ENCODE measurements at places on chromosomes 3 and 15.

- DNase-seq: peak; percentile 24
Measured at GRCh38 chr3:198071602-198072287, 111.7 kb downstream of the LMLN start.

- DNase-seq: no peak
Measured at GRCh38 chr3:125163739-125164601, 48.6 kb downstream of the SLC12A8 start.

- DNase-seq: no peak
Measured at GRCh38 chr3:182331341-182331740, 462.0 kb upstream of the ATP11B start.

DNA sequence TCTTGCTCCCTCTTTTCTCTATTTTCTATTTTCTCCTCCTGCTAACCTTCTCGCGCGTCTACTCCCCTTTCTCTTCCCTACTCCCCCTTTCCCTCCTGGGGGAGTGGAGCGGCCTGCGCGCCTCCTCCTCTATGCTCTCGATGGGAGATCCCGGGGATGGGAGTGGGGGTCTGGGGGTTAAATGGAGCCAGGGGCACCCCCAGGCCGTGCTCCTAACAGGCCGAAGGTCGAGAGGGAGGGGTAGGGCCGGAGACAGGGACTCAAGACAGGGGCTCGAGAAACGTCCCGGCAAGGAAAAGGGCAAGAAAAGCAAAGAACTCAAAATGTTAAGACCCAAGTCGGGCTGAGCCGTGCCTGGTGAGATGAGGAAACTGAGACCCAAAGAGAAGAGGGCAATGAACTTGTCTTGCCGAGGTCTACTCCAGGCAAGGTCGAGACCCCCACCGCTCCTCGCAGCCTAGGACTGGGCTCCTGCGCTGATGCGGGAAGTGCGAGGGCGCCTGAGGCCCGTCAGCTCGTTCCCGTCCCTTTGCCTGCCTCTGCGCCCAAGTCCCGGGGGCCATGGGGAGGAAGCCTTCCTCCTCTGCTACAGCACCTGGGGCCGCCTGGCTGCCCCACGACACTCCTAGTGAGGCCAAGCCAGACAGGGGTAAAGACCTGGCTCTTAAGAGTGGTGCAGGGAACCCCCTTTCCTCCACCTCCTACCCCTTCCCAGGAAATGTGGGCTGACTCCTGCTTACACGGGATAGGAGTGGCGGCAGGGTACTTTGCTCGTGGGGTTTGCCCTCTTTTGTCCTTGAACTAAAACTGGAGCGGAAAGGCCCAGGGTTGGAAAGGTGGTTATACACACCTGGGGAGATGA lies 770 bp upstream of the MEGF11 start:
- DNase-seq: no peak

- no peak for DNase-seq
Measured at GRCh38 chr3:147410526-147411237, 1.5 kb downstream of the ZIC1 start.

GRCh38 chr3:143654906-143655305 lies 193.4 kb downstream of the SLC9A9 start:
- DNase-seq: no peak

DNA sequence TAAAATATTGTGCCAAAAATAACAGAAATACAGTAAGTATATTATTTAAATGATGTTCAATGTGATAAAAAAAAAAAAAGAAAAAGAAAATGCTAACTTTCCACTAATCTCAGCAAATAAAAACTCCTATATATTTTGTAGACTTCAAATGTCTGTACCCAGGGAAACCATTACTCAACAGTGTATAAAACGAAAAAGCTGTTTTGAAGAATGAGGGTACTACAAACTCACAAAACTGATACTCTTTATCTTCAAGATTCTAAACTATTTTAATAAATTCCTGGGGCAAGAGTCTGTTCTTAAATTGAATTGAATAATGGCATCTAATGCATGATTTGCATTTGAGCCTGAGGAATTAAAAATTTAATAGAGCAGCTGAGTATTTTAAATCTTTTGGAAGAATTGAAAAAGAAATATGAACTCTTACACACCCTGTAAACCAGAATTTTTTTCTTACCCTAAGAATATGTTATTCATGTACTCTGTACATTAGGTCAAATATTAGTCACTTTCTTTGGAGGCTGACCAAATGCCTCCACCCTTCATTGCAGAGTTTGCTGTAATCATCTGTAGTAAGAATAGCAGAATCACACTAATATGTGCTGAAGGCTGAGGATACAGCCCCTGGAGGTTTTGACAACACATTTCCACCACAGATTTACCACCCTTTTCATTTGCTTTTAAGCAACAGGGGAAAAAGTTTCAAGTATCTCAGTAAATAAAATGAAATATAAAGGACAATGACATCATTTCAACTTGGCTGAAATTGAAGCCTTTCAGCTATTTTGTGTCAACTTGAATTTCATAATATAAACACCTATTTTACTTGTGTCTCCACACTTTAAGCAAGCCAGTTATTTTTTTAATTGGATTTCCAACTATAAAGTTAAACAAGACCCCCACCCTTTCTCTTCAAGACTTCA lies 79.7 kb downstream of the FBN1 start:
- peak; percentile 74 for DNase-seq

GRCh38 chr3:150662410-150663200 lies 41.1 kb downstream of the ERICH6 start:
- no peak for DNase-seq

DNA sequence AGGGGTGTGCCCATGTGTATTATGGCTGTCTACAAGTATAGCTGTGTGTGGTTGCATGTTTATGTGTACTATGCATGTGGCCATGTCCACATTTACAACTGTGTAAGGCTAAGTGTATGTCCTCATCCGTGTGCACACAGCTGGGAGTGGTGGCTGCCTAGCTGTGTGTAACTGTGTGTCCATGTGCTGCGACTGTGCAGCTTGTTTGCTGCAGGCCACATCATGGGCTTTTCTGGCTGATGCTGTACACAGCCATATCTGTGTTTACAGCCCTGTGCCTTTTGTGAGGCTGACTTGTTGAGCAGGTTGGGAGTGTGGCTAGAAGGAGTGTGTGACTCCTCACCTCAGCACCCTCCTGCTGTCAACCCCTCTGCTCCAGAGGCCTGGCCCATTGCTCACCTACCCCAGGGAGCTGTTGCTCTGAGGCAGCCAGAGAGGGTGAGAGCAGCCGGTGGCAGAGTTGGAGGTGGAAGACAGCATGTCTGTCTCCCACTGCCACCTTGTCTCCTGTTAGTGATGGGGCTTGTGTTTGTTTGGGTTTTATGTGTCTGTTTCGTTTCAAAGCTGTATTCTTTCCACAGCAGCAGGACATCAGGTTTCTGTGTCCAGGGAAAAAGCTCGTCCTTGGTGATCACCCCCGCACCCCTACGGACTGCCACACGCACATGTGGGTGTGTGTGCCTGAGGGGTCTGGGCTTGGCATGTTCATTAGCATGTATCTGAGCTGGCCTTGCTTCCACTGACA lies 1.4 kb upstream of the GRM2 start:
- DNase-seq: no peak

- DNase-seq: no peak
Measured at GRCh38 chr3:69648126-69648525, 91.1 kb upstream of the MITF start.

GRCh38 chr3:37945807-37946530 lies 44.6 kb upstream of the VILL start:
- DNase-seq: peak; percentile 47

GRCh38 chr3:98902351-98902740 lies 851 bp upstream of the DCBLD2 start:
- DNase-seq: no peak

DNA sequence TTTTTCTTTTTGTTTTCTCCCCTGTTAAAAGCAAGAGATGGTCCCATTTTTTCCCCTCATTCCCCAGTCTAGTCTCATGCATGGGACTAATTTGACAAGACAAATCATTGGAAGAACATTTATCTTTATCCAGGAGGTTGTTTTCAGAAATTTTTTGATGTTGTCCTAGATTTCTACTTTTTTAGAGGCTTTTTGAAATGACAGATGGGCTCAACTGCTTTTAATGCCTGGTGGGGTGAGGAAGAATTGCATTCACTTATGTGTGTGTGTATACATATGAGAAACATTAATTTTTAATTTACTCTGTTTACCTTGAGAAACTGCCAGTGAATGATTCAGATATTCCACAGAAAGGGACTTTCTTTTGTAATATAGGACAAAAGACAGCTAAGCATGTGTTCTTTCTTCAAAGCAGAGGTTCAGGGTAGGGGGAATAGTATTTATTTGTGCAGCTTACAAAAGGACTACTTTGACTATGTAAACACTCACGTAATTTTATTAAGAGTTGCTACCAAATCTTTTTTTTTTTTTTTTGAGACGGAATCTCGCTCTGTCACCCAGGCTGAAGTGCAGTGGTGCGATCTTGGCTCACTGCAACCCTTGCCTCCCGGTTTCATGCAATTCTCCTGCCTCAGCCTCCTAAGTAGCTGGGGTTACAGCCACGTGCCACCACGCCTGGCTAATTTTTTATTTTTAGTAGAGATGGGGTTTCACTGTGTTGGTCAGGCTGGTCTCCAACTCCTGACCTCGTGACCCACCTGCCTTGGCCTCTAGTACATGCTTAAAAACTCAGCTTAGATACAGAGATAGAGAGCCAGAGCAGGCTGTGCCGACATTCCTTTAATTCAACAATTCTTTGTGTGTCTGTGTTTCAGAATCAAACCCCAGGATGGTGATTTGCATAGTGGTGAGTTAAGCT lies 130.1 kb upstream of the RARB start:
- peak; percentile 63 for DNase-seq

DNA sequence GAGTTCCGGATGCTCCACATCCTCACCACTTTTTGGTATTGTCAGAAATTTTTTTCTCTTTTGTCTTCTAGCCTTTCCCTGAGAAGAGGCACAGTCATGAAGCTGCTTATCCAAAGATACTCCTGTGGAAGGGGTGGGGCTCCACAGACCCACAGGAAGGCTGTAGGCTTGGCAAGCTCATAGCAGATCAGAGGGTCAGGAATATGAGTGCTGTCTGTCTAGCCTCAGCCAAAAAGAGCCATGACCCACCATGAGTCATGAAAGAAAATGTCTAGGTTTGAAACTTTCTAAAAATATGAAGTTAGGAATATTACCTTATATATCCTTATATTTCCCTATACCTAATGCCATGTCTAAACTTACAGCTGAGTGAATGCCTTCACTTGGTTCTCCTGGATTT lies 118.2 kb upstream of the THBS1 start:
- DNase-seq: no peak

DNA sequence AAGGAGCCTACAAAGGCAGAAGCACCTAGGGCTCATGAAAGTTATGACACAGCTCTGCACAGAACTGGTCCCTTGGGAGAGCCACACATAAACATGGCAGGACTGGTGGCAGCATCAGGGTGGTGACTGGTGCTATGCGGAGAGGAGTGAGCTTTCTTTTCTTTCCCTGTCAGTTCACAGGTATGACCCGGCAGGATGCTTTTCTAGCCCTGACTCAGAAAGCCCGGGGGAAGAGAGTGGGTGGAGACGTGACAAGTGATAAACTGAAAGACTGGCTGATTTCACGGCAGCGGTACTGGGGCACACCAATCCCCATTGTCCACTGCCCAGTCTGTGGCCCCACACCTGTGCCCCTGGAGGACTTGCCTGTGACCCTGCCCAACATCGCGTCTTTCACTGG lies 103.0 kb downstream of the LARS2 start:
- no peak for DNase-seq

- no peak for DNase-seq
Measured at GRCh38 chr3:193665370-193665989, 72.5 kb downstream of the OPA1 start.

DNA sequence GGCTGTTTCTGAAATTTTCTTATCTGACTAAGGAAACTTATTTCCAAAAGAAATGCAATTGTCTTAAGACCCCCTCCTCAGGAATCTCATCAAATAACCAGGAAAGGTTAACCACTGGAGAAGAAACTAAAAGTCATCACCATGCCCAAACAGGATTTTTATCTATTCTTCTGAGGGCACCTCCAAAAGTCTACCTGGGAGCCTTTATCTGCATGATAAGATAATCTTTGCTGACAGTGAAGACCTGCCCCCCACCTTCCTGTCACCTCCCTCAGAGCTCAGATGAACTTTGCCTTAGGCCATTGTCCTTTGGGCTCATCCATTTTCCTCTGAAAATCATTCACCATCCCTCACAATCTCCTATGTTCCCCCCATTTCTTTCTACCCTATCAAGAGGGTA lies 137.3 kb upstream of the SMAD3 start:
- no peak for DNase-seq

- no peak for DNase-seq
Measured at GRCh38 chr3:107910713-107911259, 180.0 kb downstream of the CD47 start.

DNA sequence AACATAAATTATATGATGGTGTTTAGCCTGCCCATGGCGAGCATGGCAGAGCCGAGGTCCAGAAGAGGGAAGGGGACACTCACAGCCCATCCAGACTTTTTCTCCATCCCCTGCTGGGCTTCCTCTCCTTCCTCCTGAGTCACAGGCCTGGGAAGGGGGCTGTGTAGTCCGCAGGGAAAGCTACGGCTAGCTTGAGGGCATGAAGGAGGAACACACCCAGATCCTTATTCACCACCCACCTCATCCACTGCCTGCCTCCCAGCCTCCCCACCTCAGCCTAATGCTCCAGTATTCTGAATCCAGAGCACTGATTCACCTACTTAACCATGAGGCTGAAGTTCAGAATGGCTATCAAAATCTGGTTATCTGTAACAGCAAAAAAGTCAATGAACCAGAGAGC lies 97.8 kb downstream of the OXNAD1 start:
- DNase-seq: no peak

- DNase-seq: peak; percentile 69
Measured at GRCh38 chr3:12758025-12758781, 856 bp downstream of the TMEM40 start.

GRCh38 chr3:147653367-147653923 lies 244.3 kb downstream of the ZIC1 start:
- DNase-seq: no peak

- no peak for DNase-seq
Measured at GRCh38 chr3:197690754-197691153, 46.0 kb downstream of the RUBCN start.

DNA sequence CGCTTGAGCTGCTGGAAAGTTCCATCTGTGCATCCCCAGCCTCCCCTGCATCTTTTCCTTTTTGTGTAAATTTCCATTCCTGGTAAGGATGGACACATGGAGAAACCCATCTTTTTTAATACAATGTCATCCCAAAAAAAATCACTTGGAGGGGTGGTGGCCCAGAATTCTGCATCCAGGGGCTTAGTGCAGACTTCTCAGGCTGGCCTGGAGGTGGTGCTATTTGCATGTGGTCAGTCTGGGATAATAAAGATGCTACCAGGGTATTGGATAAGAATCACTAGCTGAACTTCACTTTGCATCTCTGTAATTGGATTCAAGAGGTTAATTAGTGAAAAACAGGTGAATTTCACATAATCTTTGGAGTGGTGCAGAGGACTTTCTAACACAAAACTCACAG lies 1.8 kb upstream of the ZSCAN2 start:
- no peak for DNase-seq

All from brain pericyte (primary cell).